ENCODE measurements at places on chromosomes 4 and X. TPM values are rescaled to one million over a fixed set of nuclear protein-coding genes. Genes with fewer than 3 reads are reported as not detected.

Gene MSL3
- 19.5 TPM for total RNA-seq

Gene RWDD4
- 18.1 TPM for total RNA-seq

Gene ZNF157
- total RNA-seq: 5.4 TPM

Gene CENPVL2
- 2.4 TPM for total RNA-seq

Gene ADH6
- total RNA-seq: not detected

Gene CXCL5
- not detected for total RNA-seq

Gene SCD5
- 134 TPM for total RNA-seq

Gene DOK7
- total RNA-seq: 0.54 TPM

Gene MTCP1
- 7.4 TPM for total RNA-seq

Gene PCDH18
- total RNA-seq: 42.3 TPM

Gene XK
- total RNA-seq: 4.1 TPM

Gene G3BP2
- total RNA-seq: 186 TPM

Gene FAM47E
- 7.3 TPM for total RNA-seq

Gene TMPRSS11F
- not detected for total RNA-seq

Gene HSFX2
- 0.54 TPM for total RNA-seq

Gene NIPAL1
- total RNA-seq: 3.9 TPM

Gene ARHGAP24
- 12.9 TPM for total RNA-seq

Gene CENPE
- total RNA-seq: 9.9 TPM

Gene TASL
- total RNA-seq: 0.73 TPM

Gene ZMAT1
- 18.2 TPM for total RNA-seq

Gene CXorf65
- total RNA-seq: not detected

Gene OPHN1
- total RNA-seq: 43.2 TPM

Gene BBS12
- 7.3 TPM for total RNA-seq

Gene RNF175
- total RNA-seq: 14.5 TPM

Gene CPE
- 380 TPM for total RNA-seq

Gene ARL13A
- total RNA-seq: not detected

Gene KLHL5
- total RNA-seq: 116 TPM

All from cerebellum (tissue), 4 donors.